Activated effector memory CD4-positive, alpha-beta T cell treated with Interleukin-2 at 50 U/mL for 16 hours (primary cell): ENCODE measurements at places on chromosomes 3 and 15.

- DNase-seq: no peak
Observed at GRCh38 chr3:177813322-177813721, 616.0 kb upstream of the TBL1XR1 start.

GRCh38 chr3:186099178-186099577 lies 9.7 kb downstream of the ETV5 start:
- no peak for DNase-seq

- DNase-seq: no peak
Observed at GRCh38 chr15:25060996-25061620, 106.3 kb downstream of the SNRPN start.

- DNase-seq: no peak
Observed at GRCh38 chr3:71348831-71349230, 234.7 kb downstream of the FOXP1 start.

- no peak for DNase-seq
Observed at GRCh38 chr15:68684476-68684875, 105.7 kb downstream of the CORO2B start.

DNA sequence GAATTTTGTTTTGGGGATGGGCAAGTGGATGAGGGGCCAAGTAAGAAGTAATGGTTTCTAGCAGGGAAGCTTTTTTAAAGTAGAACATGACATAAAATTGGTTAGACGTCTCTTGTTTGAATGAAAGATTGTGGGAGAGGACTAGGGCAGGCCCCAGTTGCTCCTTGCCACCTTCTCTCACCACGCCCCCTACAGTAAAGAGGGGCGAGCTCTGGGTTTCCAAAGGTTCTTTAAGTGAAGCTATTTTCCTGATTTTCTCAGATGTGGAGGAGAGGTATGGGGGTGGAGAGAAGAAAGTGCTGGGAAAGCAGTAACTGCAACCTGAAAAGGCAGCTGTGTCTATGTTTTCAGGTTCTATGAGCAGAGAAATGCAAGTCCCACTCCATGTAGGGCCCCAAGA lies 32.6 kb upstream of the SKIL start:
- no peak for DNase-seq

- no peak for DNase-seq
Observed at GRCh38 chr3:102057781-102058421, 208.6 kb downstream of the NFKBIZ start.

GRCh38 chr15:80489030-80489594 lies 84.9 kb downstream of the ARNT2 start:
- DNase-seq: no peak

GRCh38 chr3:164155400-164155799 lies 922.9 kb downstream of the SI start:
- DNase-seq: no peak

GRCh38 chr3:43785551-43785950 lies 94.8 kb downstream of the ABHD5 start:
- no peak for DNase-seq

DNA sequence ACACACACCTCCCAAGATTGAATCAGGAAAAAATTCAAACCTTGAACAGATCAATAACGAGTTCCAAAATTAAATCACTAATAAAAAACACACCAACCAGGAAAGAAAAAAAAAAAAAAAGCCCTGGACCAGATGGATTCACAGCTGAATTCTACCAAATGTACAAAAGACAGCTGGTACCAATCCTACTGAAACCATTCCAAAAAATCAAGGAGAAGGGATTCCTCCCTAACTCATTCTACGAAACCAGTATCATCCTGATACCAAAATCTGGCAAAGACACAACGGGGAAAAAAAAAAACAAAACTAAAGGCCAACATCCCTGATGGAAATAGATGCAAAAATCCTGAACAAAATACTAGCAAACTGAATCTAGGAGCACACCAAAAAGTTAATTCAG lies 54.4 kb upstream of the SLC12A8 start:
- no peak for DNase-seq

- DNase-seq: no peak
Observed at GRCh38 chr3:15659254-15659975, 57.9 kb downstream of the BTD start.

DNA sequence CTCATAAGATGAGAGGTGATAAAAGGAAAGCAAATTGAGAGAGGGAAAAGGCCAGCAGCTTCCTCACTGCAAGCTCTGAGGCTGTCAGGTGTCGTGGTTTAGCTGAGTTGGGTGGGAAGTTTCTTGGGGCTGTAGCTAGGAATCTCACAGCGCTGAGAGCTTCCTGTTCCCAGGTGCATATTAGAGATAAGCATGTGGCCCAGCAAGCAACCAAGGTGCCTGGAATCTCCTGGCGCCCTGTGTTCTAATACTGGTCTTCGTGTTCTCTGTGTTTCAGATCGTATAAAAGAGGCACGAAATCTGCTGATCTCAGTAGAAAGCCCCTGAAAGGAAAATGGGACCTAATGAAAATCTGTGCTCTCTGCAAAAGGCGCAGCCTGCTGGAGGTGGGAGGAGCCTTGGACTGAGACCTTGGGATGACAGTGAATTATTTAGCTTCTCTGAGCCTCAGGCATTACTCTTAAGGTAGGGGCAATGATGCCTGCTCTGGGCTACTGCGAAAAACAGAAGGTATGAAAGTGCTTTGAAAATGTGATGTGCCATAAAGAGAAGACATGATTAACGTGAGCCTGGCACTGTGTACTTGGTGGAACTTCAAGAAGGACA lies 499.9 kb downstream of the TBL1XR1 start:
- no peak for DNase-seq
